ENCODE measurements at places on chromosomes 13 and 19.

GRCh38 chr13:42272115-42272803 is at the start of gene AKAP11:
Gene AKAP11 (plus strand): TSS chr13:42272152. CDS start chr13:42286349, 14,197 bp downstream.
- DNase-seq, result peak; percentile 6

DNA sequence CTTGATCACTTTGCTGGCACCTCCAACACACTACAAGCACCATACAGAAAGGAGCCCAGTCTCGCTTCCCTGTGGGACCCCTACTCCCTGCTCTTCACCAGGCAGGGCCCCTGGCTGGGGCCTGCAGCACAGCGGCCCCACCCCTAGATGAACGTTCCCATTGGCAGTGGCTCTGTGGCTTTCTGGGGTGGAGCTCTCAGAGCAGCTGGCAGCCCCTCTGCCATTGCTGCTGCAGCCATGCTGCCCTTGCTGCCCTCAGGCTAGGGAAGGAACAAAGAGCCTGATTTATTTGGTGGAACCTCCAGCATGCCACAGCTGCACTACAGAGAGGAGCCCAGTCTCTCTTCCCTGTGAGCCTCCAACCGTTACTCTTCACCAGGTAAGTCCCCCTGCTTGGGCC is 5.8 kb downstream of the SIGLEC6 start:
- DNase-seq, result no peak

DNA sequence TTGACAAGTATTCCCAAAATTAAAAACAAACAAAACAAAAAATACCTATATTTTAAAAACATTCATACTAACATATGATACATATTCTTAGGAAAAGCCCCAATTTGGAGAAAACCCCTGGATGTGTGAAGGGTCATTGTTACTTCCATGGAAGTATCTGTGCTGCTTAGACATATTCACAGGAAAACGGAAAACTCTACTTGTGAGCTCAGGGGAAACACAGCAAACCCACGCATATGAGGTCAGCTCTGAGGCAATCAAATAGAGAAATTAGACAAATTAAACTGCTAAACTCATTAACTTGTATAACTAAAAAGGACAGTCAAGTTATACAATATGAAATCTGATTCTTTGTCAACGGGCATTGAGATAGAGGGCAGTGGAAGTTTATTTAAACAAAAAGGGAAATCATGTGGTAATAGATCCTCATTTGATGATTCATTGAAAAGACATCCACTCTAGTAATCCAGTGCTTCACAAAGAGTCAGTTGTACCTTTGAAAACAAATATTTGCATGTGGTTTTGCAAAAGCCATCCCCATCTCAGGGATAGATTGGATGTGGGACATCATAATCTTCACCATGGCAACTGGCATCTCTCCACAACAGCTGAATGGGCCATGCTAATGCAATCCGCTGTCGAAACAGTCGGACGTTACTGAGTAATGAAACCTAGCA is 423.4 kb downstream of the ITGBL1 start:
- no peak for DNase-seq

DNA sequence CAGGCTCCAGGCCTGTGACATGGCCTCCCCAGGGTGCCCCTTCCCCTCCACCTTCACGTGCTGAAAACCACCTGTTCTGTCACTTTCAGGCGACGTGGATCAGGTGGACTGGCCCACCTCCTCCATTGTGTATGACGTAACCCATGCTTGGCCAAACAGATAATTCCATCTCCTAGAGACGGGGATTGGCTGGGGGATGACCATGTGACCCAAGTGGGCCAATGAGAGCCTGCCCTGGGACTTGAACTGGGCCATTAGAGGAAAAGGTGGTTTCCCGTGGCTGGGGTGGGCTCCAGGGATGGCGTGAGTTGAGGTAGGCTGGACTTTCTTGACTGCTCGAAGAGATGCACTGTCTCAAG is 3.6 kb upstream of the ADAMTSL5 start:
- DNase-seq, result no peak
